ENCODE measurements at places on chromosomes 7 and 10.

DNA sequence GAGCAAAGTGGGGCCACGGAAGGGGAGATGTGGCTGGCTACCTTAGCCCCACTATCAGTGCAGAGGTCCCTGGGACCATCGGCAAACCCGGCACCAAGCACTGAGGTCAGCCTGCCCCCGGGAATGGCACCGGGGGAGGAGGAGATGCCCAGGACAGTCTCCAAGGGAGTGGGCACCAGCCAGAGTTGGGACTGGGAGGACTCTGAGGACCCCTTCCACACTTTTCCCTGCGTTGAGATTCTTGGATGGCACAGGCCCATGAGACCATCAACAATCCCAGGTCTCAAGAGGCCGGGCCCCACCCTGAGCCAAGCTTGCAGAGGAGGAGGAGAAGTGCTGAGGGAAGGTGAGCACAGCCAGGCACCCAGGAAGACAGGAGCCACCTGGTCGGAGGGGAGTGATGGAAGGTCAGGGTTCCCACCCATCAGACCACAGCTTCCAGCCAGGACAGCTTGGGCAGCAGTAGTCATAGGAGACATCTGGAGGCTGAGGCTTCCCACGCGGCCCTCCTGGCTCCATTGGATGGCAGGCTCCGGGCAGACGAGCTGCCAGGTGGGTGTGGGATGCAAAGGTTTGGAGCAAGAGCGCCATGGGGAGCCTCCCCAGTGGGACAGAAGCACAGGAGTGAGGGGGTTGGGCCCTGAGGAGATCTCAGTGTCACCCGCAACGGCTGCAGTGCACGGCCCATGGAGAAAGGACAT, 2.6 kb upstream of the OPN4 start:
- no peak for DNase-seq

GRCh38 chr7:142733271-142733670, 16.0 kb upstream of the PRSS1 start:
- DNase-seq: no peak

DNA sequence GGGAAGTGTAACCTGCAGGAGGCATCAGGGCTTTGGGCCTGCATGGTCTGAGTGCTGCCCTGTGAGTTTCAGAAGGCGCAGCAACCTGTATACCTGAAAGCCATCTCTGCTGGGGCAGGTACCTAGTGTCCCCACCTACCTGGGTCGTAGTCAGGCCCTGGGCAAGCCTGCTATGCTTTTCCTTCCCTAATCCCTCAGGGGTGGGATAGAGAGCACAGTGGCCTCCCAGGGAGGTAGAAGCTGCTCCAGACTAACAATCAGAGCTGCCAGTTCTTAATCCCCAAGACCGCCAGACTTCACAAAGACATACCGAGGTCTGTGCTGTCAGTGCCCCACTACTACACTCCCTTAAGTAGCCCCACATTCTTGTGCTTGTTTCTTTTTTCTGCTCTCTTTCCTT, 52.0 kb downstream of the PTEN start:
- DNase-seq: no peak

DNA sequence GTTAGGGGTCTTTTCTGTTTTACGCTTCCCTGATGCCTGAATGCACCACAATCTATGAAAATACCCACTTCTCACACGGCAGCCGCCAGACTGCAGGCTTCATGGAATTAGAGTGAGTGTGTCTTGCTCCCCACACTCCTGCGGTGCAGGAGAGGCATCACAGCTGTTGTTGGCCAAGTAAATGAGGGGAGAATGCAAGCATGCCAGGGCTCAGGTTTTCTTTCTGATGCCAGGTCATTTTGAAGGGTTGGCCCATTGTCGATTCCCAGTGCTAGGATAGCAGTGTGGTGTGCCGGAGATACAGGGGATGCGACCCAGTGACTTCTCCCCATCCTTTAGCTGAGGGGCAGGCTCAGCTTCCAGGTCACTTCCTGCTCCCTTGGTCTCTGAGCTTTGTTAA, 16.3 kb downstream of the CXCL12 start:
- DNase-seq: no peak

- no peak for DNase-seq
Observed at GRCh38 chr7:16098058-16098457, 323.3 kb downstream of the CRPPA start.

DNA sequence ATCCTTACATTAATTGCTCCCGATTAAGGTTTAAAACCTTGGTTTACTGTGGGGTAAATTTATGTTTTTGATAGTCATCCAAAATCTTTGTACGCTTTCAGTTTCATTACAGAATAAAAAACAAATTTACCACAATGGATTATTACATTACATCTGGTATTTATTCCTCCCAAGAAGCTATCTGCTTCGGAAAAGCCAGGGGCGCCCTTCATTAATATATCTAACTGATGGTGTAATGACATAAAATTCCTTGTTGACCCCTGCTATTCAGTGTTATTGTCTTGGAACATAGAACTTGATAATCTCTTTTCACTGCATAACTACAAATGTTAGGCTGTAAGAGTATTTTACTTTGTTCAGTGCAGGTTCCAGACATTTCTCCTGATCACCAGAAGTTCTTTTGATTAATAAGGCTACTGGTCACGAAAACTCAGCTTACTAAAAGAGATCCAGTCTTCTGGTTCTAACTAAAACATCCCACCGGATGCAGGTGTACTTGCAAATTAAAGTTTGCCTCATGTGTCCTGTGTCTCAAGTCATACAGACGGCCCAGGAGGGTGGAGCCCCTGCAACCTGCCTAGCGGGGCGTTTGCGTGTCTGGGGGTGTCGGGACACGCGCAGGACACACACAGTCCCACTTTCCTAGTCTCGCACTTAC, 581 bp upstream of the GLCCI1 start:
- peak; percentile 46 for DNase-seq

- DNase-seq: no peak
Observed at GRCh38 chr7:33821970-33822369, 83.4 kb upstream of the BMPER start.

GRCh38 chr7:41568135-41568534, 134.8 kb downstream of the INHBA start:
- no peak for DNase-seq

GRCh38 chr10:108989976-108990375, 933.3 kb downstream of the XPNPEP1 start:
- DNase-seq: no peak

- DNase-seq: no peak
Observed at GRCh38 chr10:20877554-20877953, 19.6 kb downstream of the NEBL start.

DNA sequence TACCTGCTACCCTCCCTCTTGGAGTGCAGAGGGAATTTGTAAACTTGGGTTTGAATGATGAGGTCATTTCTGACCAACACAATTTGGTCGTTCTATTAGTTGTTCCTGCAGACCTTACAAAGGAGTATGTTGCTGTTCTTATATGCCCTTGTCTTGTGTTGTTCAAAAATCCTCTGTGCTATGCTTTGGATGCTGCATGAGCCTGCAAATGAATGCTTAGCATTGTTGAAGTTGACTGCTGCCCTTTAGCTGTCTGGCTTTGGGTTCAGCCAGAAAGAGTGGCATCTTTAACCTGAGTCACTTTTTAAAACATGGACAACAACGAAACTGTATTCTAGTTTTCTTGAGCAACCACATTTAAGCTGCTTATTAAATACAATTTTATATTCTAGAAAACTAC, 80.3 kb downstream of the SND1 start:
- DNase-seq: no peak

DNA sequence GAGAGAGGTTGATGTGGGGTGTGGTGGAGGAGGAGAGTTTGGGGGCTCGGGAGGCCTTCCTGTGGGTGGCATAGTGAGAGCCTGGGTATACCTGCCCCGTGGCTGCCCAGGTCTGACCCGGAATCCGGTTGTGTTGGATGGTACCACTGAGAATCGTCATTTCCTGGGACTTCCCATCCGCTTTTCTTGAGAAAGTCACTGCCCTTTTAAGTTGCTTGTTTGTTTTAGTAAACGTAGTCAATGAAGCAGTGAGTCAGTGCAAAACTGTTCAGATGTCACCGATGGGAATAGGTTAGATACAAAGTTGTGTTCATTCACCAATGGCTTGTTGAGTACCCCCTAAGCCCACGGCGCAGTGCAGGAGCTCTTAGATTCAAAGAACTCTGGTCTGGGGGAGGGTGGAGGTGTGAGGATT, 285.8 kb downstream of the CAMK1D start:
- DNase-seq: no peak

DNA sequence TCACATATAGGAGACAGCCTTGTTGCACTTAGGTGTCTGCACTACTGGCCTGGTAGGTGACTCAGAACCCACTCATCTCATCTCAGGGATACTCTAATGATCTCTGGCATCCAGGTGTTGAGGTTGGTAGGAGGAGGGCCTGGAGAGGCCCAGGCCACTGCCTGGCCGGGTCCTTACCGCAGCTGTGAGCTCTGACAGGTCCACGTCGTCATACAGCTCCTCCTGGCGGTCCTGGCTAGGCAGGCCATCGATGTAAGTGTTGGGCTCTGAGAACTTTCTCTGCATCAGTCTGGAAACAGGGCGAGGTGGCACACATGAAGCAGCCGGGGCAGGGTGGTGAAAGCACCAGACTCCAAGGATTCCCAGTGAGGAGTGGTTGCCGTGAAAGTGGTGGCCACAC, 62.1 kb downstream of the VWA2 start:
- no peak for DNase-seq

- no peak for DNase-seq
Observed at GRCh38 chr7:26178272-26178960, 22.1 kb downstream of the HNRNPA2B1 start.

- no peak for DNase-seq
Observed at GRCh38 chr10:11086177-11086840, 68.6 kb downstream of the CELF2 start.

DNA sequence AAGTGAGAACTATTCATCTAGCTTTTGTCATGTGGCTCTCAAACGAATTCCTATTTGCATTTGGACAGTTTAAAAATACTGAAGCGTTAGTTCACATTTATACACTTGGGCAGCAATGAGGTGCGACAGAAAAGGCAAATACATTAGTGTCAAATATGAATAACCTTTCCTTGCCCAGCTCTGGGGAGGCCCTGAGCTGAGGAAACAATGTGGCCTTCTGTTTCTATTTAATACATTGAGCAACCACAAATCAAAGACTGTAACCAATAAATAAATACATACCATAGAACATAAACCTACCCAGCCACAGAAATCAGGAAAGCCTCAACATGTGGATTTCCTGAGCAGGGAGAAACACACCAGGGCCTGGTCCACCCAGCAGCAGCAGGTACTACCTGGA, 585.2 kb downstream of the PARD3 start:
- DNase-seq: no peak

DNA sequence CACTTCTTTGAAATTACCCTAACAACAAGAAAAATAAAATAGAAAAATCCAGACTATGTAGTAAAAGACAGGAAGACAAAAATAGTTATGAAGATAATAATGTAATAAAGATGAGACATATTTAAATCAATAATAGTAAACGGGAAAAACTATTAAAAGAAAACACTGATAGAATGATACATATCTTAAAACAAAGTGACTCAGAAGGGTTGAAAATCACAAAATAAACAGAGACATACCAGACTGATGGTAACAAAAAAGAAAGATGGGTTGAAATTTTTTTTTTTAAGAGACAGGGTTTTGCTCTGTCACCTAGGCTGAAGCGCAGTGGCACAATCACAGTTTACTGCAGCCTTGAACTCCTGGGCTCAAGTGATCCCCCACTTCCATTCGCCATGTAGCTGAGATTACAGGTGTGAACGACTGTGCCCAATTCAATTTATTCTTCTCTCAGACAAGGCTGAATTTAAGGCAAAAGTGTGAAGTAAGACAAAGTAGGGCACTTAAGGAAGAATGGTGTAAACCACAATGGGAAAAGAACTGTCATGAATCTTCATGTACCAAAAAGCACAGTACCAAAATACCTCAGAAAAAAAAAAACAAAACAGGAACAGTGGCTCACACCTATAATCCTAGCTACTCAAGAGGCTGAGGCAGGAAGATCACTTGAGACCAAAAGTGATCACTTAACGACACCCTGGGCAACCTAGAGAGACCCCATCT, 47.4 kb downstream of the LMBR1 start:
- no peak for DNase-seq

- DNase-seq: no peak
Observed at GRCh38 chr10:97087296-97087695, 98.5 kb downstream of the SLIT1 start.

GRCh38 chr10:48739170-48739569, 54.5 kb downstream of the WDFY4 start:
- no peak for DNase-seq

DNA sequence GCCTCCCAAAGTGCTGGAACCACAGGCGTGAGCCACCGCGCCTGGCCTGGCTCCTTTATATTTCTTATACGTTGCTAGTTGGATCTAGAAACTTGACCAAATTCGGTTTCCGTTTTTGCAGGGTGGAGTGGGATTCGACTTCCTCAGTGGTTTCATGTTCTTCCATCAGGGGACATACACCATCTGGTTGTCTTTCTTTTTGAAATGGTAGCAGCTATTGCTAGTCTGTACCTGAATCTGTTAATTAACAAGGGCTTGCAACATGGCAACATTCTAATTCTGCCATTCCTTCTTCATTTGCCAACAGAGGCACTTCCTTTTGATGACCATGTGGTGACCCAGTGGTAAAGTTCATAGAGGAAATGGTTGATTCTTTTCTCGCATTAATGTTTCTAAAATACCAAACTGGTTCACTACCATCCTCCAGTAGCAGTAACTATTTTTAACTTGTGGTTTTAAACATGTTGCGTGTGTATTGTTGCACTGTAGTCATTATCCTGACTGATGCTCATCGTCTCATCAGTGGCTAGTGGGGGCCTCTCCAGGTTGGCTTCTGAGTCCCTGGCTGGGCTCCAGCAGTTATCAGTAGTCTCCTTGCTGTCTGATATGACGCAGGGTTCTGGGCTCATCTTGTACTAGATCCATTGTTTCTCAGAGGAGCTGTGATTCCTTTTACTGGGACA, 159.2 kb downstream of the RGS10 start:
- DNase-seq: no peak

DNA sequence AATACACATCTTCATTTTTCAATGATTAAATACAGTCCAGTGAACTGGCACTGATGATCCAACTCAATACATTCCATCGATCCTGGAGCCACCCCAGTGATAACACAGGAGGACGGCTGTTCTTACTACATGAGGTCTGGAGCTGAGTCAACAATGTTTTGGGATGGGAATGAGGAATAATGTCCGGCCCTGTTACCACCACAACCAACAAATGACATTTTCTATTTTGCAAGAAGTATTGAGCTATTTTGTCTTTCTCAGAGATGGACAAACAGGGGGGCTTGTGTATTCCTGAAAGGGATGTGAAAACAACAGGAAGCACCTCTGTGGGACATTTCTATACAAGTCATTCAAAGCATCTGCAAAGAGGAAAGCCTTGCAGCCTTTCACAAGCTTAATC, 249.2 kb downstream of the PARD3 start:
- no peak for DNase-seq

GRCh38 chr7:33781796-33782195, 123.5 kb upstream of the BMPER start:
- DNase-seq: no peak

GRCh38 chr7:44727158-44727936, 21.3 kb upstream of the ZMIZ2 start:
- DNase-seq: no peak

DNA sequence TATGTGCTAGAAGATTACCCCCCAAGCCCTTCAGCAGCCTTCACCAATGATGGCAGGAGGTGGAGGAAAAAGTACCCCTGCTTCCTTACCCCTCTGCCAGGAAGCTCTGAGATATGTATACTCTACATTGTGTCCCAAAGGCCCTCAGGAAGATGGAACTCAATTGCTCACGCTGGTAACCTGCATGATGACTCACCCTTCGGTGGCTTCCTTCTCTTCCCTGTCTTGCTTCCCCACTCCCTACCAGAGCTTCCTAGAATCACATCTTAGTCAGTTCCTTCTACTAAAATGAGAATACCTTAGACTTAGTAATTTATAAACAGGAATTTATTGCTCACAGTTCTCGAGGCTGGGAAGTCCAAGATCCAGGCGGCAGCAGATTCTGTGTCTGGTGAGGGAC, 405.6 kb downstream of the TYW1 start:
- DNase-seq: no peak

All from hematopoietic multipotent progenitor cell treated with erythropoietin and hydrocortisone succinate and interleukin-3 and kit ligand, for 6 days (in vitro differentiated cells).